ENCODE measurements at places on chromosomes 1 and 21.

DNA sequence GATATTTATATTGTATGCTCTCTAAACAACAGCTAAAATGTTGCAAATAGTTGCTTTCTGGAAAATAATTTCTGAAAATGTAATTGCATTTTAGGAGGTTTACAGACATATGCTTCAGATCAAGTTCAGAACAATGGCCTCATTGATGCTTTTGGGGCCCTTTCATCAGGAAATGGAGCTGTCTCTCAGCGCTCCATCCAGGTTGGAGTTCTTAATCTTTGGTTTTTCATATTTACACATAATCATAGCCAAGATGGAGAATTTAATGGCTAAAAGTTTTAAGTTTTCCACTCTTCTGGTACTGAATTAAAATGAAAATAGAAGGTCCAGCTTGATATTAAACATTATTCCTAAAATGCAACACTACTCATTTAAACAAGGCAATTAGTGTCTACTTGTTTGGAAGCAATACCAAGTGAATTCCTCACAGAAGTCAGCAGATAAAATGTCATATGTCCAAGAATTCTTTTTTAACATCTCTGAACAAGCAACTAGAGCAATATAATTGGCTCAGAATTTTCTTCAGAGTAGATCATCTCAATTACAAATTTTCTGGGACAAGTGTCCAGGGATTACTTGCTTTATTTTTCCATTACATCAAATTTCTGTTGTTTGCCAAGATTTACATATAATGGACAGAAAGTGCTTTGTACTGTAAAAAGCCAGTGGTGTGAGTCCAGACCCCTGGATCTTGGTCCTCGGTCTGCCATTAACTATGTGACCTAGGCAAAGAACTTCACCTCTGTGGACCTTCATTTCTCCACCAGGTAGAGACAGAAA lies 22.6 kb downstream of the CLCA1 start:
- DNase-seq, result no peak

DNA sequence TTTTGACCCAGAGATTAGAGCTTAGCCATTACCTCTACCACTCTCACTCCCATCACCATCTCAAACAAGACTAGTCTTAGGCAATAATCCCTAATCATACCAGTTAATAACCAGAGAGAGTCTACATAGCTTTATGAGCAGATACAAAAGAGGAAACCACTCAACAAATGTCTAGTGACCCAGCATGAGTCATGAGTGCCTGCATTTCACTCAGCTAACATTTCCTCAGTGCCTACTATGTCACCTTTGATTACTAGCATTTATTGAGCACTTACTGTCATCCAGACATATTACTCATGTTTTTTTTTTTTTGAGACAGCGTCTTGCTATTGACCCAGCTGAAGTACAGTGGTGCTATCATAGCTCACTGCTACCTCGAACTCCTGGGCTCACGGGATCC lies 35.9 kb upstream of the GALNT2 start:
- no peak for DNase-seq

DNA sequence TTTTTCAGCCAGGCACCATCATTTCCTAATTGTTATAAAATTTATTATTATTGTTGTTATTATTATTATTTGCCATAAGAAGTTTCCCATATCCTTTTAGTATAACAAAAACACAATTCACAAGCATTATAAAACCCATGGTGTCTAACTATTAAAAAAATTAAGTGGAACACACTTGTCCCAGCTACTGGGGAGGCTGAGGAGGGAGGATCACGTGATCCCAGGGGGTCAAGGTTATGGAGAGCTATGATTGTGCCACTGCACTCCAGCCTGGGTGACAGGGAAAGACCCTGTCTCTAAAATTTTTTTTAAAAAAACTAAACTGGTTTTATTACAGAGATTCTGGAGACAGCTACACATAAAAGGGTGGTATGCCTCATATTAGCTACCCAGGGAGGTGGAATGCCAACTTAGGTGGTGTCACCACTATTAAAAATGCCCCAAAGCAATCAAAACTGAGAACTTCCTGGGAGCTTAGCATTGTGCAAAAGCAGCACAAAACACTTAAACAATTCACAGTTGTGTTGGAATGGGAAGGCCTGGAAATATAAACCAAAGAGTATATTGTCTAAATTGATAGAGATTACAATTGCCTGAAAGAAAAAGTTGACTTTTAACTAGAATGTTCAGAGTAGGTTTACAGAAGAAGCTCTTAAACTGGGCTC lies 8.7 kb upstream of the RGS4 start:
- no peak for DNase-seq

DNA sequence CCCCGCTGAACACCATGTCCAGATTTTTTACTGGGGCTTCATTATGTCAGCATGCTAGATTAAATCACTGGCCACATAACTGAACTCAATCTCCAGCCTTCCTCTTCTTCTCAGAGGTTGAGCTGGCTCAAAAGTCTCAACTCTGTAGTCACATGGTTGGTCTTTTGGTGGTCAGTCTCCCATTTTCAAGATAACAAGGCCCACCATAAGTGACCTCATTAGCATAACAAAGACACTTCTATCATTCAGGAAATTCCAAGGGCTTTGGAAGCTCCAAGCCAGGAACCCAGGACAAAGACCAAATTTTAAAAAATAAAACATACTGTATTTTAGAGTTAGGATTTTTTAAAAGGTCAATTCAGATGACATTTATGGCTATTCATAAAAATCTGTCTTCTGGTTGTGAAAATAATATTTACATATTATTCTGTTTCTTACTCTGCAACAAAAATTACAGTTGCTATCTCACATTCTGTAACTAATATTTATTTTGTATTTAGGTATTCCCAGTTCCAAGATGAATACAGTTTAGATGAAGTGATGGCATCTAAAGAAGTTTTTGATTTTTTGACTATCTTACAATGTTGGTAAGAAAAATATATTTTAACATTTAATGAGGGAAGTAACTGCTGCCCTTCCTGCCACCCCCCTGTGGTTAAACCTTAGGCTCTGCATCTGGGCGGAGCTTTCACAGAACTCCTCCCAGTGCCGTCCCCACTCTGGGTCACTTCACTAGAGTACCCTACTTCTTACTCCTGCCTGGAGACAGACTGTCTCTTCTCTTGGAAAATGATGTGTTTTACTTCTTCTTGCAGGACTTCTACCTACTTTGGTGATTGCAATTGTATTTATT lies 49.3 kb downstream of the SCP2 start:
- no peak for DNase-seq

GRCh38 chr1:192698731-192699130 lies 62.8 kb downstream of the RGS13 start:
- no peak for DNase-seq

- no peak for DNase-seq
Observed at GRCh38 chr1:31645274-31645568, 545 bp upstream of the PEF1 start.

GRCh38 chr1:240310226-240310925 lies 218.7 kb downstream of the FMN2 start:
- DNase-seq, result no peak

- DNase-seq, result no peak
Observed at GRCh38 chr1:211344152-211344618, 17.6 kb downstream of the TRAF5 start.

DNA sequence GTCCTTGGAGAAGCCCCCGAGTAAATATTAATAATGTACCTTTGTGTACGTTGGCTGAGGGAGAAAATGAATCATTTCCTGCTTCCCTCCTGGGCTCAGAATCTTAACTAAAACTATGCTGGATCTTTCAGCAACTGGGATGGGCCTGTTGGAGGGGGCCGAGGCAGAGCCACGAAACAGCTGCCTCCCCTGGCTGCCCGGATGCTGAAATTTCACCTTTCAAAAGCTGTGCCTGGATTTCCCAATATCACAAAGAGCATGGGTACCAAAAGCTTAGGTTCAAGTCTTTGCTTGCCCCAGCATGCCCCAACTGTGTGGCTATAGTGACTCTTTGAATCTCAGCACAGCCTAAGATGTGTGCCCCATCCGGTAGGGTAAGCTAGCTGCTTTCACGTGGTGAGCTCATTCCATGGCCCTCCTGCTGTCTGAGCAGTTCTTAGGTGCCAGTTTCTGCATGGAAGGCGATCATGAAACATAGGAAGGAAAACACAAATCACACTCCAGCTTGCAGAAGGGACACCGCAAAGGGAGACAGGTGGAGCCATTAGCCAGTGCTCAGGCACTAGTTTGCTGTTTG lies 473.5 kb downstream of the PTPRU start:
- DNase-seq, result no peak

DNA sequence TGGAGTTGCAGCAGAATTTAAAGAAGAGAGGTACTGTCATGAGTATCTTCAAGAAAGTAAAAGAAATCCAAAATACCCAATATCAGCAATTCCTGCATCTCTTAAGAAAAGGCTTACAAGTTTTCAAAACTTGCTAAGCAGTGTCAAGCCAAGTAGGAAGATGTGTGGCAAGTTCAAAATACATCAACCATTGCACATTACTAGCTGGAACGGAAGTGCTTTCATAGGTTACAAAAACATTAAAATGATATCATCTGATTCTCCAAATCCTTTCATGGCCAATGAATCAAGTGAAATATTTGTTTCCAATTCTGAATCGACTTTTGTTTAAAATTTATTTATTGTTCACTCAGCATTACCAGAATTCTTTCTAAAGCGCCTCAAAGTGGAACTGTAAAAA lies 5.7 kb upstream of the ABCA4 start:
- DNase-seq, result no peak

DNA sequence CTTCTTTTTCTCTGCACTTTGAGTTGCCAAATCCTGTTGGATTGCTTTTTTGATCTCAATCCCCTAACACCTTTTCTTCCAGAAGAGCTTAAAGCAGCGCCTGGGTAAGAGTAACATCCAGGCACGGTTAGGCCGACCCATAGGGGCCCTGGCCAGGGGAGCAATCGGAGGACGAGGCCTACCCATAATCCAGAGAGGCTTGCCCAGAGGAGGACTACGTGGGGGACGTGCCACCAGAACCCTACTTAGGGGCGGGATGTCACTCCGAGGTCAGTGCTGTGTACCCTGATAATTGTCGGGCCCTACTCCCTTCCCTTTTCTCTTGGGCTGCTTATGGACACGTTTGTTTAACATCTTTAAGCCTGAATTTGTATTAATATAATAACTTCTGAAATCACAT lies 8.3 kb downstream of the CHTOP start:
- DNase-seq, result no peak

DNA sequence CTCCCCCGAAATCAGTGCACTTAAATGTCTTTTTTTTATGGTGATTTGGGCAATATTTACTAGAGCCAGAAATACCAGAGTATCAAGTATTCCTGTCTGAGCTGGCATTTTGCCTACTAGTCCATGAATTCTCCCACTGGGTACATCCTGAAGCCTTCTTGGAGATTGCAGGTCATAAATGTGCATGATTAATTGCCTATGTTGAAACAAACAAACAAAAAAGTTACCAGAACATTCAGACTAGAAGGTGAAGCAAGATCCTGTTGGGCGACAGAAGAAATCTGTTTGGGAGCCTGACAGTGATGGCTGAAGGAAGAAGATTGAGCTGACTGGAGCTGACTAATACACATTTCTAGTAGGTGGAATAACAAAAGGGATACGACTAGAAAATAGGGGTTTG lies 127.4 kb upstream of the NRIP1 start:
- no peak for DNase-seq

GRCh38 chr1:241964550-241965282 lies 7.1 kb downstream of the BECN2 start:
- DNase-seq, result no peak

- DNase-seq, result no peak
Observed at GRCh38 chr1:62392951-62393350, 43.9 kb upstream of the USP1 start.

DNA sequence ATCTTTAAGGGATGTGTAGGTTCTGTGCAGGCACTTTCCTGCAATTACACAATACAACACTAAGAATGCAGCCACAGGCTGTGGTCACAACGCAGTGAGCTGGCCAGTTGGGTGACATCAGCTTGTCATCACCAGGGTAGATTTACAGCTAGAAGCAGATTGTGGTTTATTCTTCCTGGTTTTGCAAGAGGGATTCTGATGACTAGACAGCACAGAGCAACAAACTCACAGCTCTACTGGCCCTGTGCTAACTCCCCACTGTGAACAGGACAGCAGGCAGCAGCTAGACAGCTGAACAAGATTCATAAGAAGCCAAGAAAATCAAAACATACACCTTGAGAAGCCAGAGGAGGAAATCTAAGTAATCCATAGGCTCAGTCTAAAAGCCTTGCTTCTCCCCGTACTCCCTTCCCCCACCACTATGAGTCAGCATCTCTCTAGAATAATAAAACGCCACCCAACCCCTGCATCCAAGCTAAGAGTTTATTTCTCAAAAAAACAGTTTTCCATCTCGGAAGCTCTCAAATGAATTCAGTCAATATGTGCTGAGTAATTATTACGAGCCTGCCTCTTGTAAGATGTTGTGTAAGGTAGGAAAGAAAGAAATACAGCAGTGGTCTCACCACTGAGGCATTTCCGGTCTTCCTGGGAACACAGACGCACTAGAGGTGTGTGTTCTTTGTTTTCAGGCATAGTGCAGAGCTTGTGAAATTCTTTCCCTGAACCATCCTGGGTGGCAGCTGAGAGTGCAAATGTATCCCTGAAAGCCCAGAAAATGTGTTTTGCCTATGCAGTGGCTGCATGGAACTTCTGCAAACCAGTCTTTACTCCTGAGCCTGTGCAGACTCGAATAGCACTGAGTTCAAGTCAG lies 162.8 kb downstream of the NTPCR start:
- no peak for DNase-seq

- DNase-seq, result no peak
Observed at GRCh38 chr1:186454981-186455380, 5.9 kb downstream of the PDC start.

- DNase-seq, result no peak
Observed at GRCh38 chr1:56803561-56804156, 15.5 kb downstream of the FYB2 start.

DNA sequence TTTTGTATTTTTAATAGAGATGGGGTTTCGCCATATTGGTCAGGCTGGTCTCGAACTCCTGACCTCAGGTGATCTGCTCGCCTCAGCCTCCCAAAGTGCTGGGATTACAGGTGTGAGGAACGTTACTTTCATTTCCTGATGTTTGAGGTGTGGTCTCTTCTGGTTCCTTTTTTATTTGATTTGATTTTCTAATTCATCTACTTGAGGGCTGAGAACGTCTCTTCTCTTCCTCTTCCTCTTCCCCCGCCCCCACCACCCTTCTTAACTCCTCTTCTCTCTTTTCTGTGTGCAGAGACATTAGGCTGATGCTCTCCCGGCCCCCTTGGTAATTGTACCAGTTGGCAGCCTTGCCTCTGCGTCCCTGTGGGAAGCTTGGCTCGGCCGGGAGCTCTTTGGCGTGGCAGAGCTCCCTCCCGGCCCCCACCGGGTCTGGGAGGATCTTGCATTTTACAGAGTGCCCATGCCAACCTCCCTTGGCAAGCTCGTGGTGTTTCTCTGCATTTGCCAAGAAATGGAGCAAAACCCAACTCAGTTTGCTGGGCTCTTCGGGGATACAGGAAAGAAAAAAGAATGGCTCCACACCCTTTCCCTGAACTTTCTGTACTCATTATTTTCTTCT lies 19.9 kb downstream of the CRYAA start:
- DNase-seq, result no peak

Data from activated gamma-delta T cell treated with anti-CD3 and anti-CD28 coated beads, Interleukin-2, amount 50 U/mL, for 16 hours (primary cell).